ENCODE measurements at places on chromosomes 2 and 18.
A peak's percentile ranks its signal among the peaks of the same experiment; 100 is the strongest.

GRCh38 chr2:102048465-102048864 lies 56.7 kb downstream of the IL1R2 start:
- H3K4me1 ChIP-seq, result no peaks in the 10 kb centered on the region
- no peak overlapping the region for H3K4me3 ChIP-seq
- H3K36me3 ChIP-seq, result no peaks in the 10 kb centered on the region
- peak overlapping the region; percentile 85 for H3K27ac ChIP-seq
- H3K27me3 ChIP-seq, result no peaks in the 10 kb centered on the region
- no peak for DNase-seq

DNA sequence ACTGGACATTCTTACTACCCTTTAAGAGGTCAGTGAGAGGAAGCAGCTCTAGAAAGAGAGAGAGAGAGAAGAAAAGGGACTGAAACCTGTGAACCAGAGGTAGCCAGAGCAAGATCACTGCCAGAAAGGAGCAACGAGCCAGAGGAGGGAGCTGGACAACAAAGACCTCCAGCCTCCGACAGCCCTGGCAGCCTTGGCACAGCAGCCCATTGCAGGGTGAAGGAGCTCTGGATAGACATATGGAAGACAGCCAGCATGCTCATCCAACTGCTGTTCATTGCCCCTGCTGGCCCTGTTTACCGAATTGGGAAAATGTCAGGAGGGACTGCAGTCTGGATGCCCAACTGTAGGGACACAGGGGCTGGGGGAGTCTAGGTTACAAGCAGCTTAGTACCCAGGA lies 228.4 kb upstream of the SLC35G4 start:
- no peak for DNase-seq
- no peak overlapping the region for H3K4me3 ChIP-seq
- H3K36me3 ChIP-seq, result no peaks in the 10 kb centered on the region
- no peaks in the 10 kb centered on the region for H3K4me1 ChIP-seq

DNA sequence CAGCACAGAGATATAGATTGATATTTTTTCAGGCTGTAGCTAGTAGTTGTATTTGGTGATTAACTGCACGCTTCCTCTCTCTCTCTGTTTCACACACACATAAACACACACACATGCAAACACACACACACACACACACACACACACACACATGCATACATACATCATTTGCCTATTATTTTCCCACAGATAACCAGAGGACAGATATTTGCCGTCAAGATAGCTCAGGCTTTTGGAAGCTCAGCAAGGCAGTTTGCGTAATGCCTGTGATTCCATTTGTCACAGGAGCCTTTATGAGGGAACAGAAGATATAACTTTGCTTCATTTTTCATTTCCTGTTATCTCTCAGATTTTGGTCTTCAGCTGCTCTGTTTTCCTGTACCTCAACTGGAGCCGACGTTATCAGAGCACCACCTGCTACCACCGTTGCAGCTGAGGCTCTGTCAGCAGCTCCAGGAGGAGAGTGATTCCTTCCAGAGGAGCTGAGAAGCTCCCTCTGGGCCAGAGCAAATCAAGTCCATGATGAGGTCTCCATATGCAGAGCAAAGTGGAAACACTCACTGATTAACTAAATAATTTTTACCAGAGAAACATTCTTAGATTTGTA lies 341.9 kb upstream of the PIK3C3 start:
- no peaks in the 10 kb centered on the region for H3K27me3 ChIP-seq
- H3K4me3 ChIP-seq, result no peak overlapping the region
- H3K27ac ChIP-seq, result no peak overlapping the region
- H3K36me3 ChIP-seq, result no peaks in the 10 kb centered on the region

DNA sequence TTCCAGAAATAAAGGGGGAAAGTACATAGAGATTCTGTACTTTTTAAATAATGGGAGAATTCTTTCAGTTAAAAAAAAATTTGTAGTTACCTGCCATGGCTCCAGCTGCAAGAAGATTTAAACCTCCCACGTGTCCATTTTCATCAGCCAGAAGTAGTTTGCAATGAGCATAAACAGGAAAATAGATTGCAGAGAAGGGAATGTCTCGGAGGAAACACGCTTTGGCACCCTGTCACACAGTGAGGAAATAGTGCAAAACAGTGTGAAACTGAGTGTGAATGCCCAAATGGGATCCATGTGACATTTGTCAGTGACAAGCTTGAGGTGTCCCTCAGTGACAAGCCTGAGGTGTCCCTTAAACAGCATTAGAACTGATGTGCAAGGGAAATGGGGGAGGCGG lies 102.7 kb downstream of the SLC25A12 start:
- no peaks in the 10 kb centered on the region for H3K4me1 ChIP-seq

GRCh38 chr18:74331404-74331803 lies 15.8 kb downstream of the C18orf63 start:
- DNase-seq, result no peak
- no peaks in the 10 kb centered on the region for H3K36me3 ChIP-seq
- H3K4me1 ChIP-seq, result no peaks in the 10 kb centered on the region
- no peak overlapping the region for H3K4me3 ChIP-seq
- no peaks in the 10 kb centered on the region for H3K27me3 ChIP-seq
- H3K27ac ChIP-seq, result no peak overlapping the region

GRCh38 chr2:234983011-234983726 lies 31.4 kb downstream of the SH3BP4 start:
- H3K36me3 ChIP-seq, result no peaks in the 10 kb centered on the region
- DNase-seq, result no peak
- H3K4me3 ChIP-seq, result no peak overlapping the region
- H3K4me1 ChIP-seq, result peaks cover 6% of the 10 kb centered on the region
- H3K27me3 ChIP-seq, result no peaks in the 10 kb centered on the region

- peak overlapping the region; percentile 92 for H3K27ac ChIP-seq
- H3K27me3 ChIP-seq, result no peaks in the 10 kb centered on the region
- no peak for DNase-seq
These were observed 48.6 kb upstream of the RAPH1 start for GRCh38 chr2:203583701-203584100.

GRCh38 chr2:181552808-181553207 lies 95.6 kb downstream of the ITGA4 start:
- no peaks in the 10 kb centered on the region for H3K4me1 ChIP-seq
- H3K4me3 ChIP-seq, result no peak overlapping the region
- no peaks in the 10 kb centered on the region for H3K36me3 ChIP-seq
- no peak overlapping the region for H3K27ac ChIP-seq
- DNase-seq, result no peak

- H3K36me3 ChIP-seq, result no peaks in the 10 kb centered on the region
- no peaks in the 10 kb centered on the region for H3K4me1 ChIP-seq
- no peak overlapping the region for H3K4me3 ChIP-seq
- no peaks in the 10 kb centered on the region for H3K27me3 ChIP-seq
These were observed 40.5 kb upstream of the REL start for GRCh38 chr2:60840880-60841279.

GRCh38 chr2:39981883-39982311 lies 202.8 kb upstream of the THUMPD2 start:
- H3K4me1 ChIP-seq, result no peaks in the 10 kb centered on the region
- H3K27ac ChIP-seq, result no peak overlapping the region
- no peak for DNase-seq
- no peaks in the 10 kb centered on the region for H3K36me3 ChIP-seq
- no peaks in the 10 kb centered on the region for H3K27me3 ChIP-seq
- no peak overlapping the region for H3K4me3 ChIP-seq

- no peak overlapping the region for H3K27ac ChIP-seq
- no peak overlapping the region for H3K4me3 ChIP-seq
- no peaks in the 10 kb centered on the region for H3K27me3 ChIP-seq
- H3K4me1 ChIP-seq, result no peaks in the 10 kb centered on the region
- no peaks in the 10 kb centered on the region for H3K36me3 ChIP-seq
These were observed 51.6 kb downstream of the SLC66A2 start for GRCh38 chr18:79899609-79900445.

- no peak for DNase-seq
- no peaks in the 10 kb centered on the region for H3K27me3 ChIP-seq
These were observed 33.5 kb upstream of the GNAL start for GRCh38 chr18:11655606-11655932.

GRCh38 chr18:68925268-68925667 lies 127.4 kb downstream of the CCDC102B start:
- H3K4me3 ChIP-seq, result no peak overlapping the region
- no peaks in the 10 kb centered on the region for H3K36me3 ChIP-seq
- H3K27me3 ChIP-seq, result no peaks in the 10 kb centered on the region
- no peak overlapping the region for H3K27ac ChIP-seq
- H3K4me1 ChIP-seq, result no peaks in the 10 kb centered on the region

GRCh38 chr2:53569957-53570727 lies 197.5 kb upstream of the CHAC2 start:
- H3K4me1 ChIP-seq, result no peaks in the 10 kb centered on the region
- no peaks in the 10 kb centered on the region for H3K36me3 ChIP-seq
- no peak overlapping the region for H3K4me3 ChIP-seq
- DNase-seq, result no peak

GRCh38 chr2:71789556-71790204 lies 336.3 kb downstream of the DYSF start:
- H3K4me1 ChIP-seq, result no peaks in the 10 kb centered on the region
- H3K27ac ChIP-seq, result no peak overlapping the region
- H3K36me3 ChIP-seq, result no peaks in the 10 kb centered on the region
- H3K4me3 ChIP-seq, result no peak overlapping the region

- no peaks in the 10 kb centered on the region for H3K36me3 ChIP-seq
- no peak overlapping the region for H3K27ac ChIP-seq
- H3K4me1 ChIP-seq, result no peaks in the 10 kb centered on the region
- H3K4me3 ChIP-seq, result no peak overlapping the region
These were observed 1088.9 kb upstream of the PIK3C3 start for GRCh38 chr18:40866013-40866645.

- DNase-seq, result no peak
- peak overlapping the region; percentile 96 for H3K27ac ChIP-seq
- H3K4me3 ChIP-seq, result peak overlapping the region; percentile 90
- H3K4me1 ChIP-seq, result no peaks in the 10 kb centered on the region
- no peaks in the 10 kb centered on the region for H3K27me3 ChIP-seq
These were observed 912 bp upstream of the FBXO11 start for GRCh38 chr2:47907039-47907781.

- H3K4me3 ChIP-seq, result no peak overlapping the region
- H3K36me3 ChIP-seq, result no peaks in the 10 kb centered on the region
- no peaks in the 10 kb centered on the region for H3K4me1 ChIP-seq
- no peak for DNase-seq
- H3K27me3 ChIP-seq, result no peaks in the 10 kb centered on the region
- H3K27ac ChIP-seq, result no peak overlapping the region
These were observed 889.3 kb upstream of the CELF4 start for GRCh38 chr18:38454764-38455469.

- H3K4me1 ChIP-seq, result no peaks in the 10 kb centered on the region
- no peak for DNase-seq
- H3K4me3 ChIP-seq, result no peak overlapping the region
- H3K27ac ChIP-seq, result no peak overlapping the region
- H3K36me3 ChIP-seq, result no peaks in the 10 kb centered on the region
These were observed 76.0 kb upstream of the XIRP2 start for GRCh38 chr2:166812166-166812891.

GRCh38 chr2:37244017-37244416 lies 12.6 kb downstream of the NDUFAF7 start:
- no peak overlapping the region for H3K4me3 ChIP-seq
- no peak overlapping the region for H3K27ac ChIP-seq
- no peaks in the 10 kb centered on the region for H3K27me3 ChIP-seq
- no peaks in the 10 kb centered on the region for H3K4me1 ChIP-seq

GRCh38 chr2:149926149-149926548 lies 338.6 kb upstream of the MMADHC start:
- no peaks in the 10 kb centered on the region for H3K27me3 ChIP-seq
- H3K4me1 ChIP-seq, result no peaks in the 10 kb centered on the region
- H3K4me3 ChIP-seq, result no peak overlapping the region
- H3K36me3 ChIP-seq, result no peaks in the 10 kb centered on the region
- H3K27ac ChIP-seq, result no peak overlapping the region

- H3K27me3 ChIP-seq, result no peaks in the 10 kb centered on the region
- H3K27ac ChIP-seq, result no peak overlapping the region
- H3K4me1 ChIP-seq, result no peaks in the 10 kb centered on the region
- no peak overlapping the region for H3K4me3 ChIP-seq
- no peak for DNase-seq
These were observed 40.3 kb downstream of the RBM45 start for GRCh38 chr2:178152542-178152941.

GRCh38 chr2:8855010-8855409 lies 17.6 kb upstream of the KIDINS220 start:
- H3K27ac ChIP-seq, result no peak overlapping the region
- no peak for DNase-seq
- no peaks in the 10 kb centered on the region for H3K36me3 ChIP-seq
- H3K4me1 ChIP-seq, result no peaks in the 10 kb centered on the region
- H3K27me3 ChIP-seq, result no peaks in the 10 kb centered on the region

DNA sequence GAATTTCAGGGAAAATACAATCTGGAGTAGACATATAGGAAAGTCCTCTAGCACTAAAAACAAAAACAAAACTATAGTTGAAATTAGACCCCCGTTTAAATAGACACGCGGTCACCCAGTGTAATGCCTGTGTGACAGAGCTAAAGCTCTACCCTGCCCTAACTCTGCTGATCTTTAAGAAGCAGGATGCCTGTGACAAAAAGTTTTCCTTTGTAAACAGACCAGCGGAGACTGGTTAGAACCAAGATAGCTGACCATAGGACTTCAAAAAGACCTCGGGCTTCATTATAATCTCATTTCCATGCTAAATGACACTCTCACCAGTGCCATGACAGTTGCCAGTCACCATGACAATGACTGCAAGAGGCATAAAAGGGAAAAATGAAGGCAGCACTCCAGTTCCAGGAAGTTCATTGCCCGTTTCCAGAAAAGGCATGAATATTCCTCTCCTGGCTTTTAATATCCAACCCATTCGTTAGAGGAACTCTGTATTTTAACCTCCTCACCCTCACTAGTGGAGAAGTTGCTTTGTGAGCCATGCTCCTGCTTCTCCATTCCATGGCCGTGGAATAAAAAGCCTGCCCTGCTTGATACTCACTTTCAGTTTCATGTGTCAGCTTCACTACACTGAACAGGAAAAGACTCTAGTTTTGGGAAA lies 157.2 kb upstream of the COPS8 start:
- no peaks in the 10 kb centered on the region for H3K27me3 ChIP-seq
- no peak for DNase-seq
- peak overlapping the region; percentile 49 for H3K4me3 ChIP-seq
- no peaks in the 10 kb centered on the region for H3K36me3 ChIP-seq
- H3K27ac ChIP-seq, result no peak overlapping the region
- H3K4me1 ChIP-seq, result no peaks in the 10 kb centered on the region

DNA sequence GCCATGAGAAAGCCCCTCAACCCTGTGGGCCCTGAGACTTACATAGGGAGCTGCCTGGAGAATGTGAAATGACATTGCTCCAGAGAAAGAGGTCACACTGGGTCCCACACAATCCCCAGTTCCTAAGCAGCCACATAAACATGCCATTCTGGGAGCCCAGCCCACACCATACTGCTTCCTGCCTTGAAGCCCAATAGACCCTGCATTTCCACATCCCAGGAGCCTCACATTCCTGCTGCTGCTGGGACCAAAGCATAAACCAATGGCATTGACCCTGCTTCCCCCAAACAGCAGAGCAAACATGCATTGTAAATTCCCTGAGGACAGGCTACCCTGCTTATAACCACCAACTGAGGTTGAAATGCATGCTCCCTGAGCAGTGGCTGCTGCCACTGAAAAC lies 1117.6 kb upstream of the SLC39A10 start:
- no peaks in the 10 kb centered on the region for H3K27me3 ChIP-seq
- no peak overlapping the region for H3K27ac ChIP-seq
- no peak for DNase-seq

DNA sequence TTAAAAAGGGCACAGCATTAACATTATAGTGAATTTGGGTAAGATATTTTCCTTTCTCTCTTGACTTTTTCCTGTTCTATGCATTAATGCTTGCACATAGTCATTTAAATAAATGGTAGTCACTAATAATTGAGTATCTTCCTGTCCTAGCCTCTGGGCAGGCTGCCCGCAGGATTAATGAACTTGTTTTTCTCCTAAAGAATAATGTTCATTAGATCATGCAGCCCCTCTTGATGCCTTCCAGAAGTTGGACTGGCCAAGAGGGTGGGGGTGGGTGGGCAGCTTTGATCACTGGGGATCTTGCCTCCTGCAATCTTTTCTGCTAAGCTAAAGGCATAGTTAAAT lies 514.5 kb upstream of the CDH2 start:
- H3K27ac ChIP-seq, result no peak overlapping the region
- H3K4me1 ChIP-seq, result no peaks in the 10 kb centered on the region
- no peak for DNase-seq
- H3K36me3 ChIP-seq, result no peaks in the 10 kb centered on the region
- no peak overlapping the region for H3K4me3 ChIP-seq
